ENCODE measurements at places on chromosomes 1 and 21. TPM values are rescaled to one million over a fixed set of nuclear protein-coding genes. Genes with fewer than 3 reads are reported as not detected.

The TPTE gene
- not detected for total RNA-seq

The VASH2 gene
- total RNA-seq: 4.3 TPM

The NTMT2 gene
- total RNA-seq: not detected

The RGS13 gene
- total RNA-seq: not detected

The NLRP3 gene
- not detected for total RNA-seq

The AADACL4 gene
- total RNA-seq: 0.43 TPM

The RGS16 gene
- total RNA-seq: 23.1 TPM

The COL8A2 gene
- total RNA-seq: 0.24 TPM

The DNAJC6 gene
- 1.3 TPM for total RNA-seq

The CCDC30 gene
- 7.7 TPM for total RNA-seq

The KCNK1 gene
- not detected for total RNA-seq

The ZNF644 gene
- 80.4 TPM for total RNA-seq

The CR1 gene
- total RNA-seq: not detected

The SLC25A44 gene
- 28.9 TPM for total RNA-seq

Data from A673 (cell line).